ENCODE measurements at places on chromosomes 11 and 22.

DNA sequence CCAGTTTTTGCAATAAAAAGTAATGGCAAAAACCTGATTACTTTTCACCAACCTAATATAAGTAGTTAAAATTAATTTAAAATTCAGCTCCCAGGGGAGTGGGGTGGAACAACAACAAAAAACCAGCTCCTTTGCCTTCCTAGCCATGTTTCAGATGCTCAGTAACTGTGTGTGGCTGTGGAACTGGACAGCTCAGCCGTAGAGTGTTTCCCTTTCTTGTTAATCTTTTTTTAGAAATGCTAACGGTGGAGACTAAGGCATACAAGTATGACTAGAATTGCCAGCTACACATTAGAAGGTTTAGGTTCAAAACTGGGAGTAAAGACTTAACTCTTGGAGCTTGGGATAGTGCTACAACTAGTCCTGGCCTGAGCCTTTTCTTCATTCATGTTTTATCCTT lies 45.0 kb downstream of the PPP6R3 start:
- DNase-seq: no peak

DNA sequence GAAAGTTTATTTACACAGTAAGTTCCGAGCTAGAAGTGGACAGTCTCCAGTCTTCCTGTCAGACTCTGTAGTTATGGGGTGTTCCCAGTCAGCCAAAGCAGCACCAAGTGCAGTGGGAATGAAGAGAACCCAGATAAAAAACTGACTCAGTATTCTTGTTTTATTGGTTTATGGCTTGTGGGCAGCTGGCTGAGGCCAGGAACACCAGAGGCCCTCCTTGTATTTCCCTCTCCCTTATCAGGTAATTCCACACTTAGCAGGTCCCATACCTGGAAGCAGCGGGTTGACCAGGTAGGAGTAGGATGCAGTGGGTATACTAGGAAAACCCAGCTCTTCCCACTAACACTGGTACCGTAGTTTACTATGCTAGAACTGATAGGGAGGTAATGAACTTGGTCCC lies 3.5 kb upstream of the BACE1-AS start:
- DNase-seq: no peak

- DNase-seq: peak; percentile 21
Observed at GRCh38 chr11:45974806-45975205, 52.4 kb downstream of the LARGE2 start.

DNA sequence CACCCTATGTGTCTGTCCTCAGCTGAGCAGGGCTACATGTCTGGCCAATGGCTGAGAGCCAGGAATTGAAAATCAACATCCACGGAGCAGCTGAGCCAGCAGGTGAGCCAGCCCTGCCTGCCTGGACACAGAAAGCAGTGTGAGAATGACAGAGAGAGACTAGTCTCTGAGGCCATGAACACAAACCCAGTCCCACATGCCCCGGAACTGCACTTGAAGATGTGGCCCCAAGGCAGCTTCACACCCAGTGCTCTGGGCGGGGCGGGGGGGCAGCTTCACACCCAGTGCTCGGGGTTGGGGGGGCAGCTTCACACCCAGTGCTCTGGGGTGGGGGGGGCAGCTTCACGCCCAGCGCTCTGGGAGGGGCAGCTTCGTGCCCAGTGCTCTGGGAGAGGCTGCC lies 37.6 kb downstream of the TRMU start:
- no peak for DNase-seq

GRCh38 chr11:34134765-34135164 lies 29.3 kb downstream of the NAT10 start:
- DNase-seq: no peak

GRCh38 chr11:74714904-74715303 lies 16.3 kb downstream of the CHRDL2 start:
- no peak for DNase-seq

Data from GM04503 (cell line).